ENCODE measurements at places on chromosomes 2 and 18.

DNA sequence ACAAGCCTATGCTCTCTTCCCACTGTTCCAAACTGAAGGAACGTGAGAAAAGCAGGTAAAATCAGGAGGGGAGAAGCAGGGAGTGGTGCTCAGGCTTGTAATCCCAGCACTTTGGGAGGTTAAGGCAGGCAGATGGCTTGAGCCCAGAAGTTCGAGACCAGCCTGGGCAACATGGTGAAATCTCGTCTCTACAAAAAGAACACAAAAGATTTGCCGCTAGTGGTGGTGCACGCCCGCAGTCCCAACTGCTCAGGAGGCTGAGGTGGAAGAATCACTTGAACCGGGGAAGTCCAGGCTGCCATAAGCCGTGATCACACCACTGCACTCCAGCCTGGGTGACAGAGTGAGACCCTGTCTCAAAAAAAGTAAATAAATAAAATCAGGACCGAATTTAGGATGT, 1.3 kb upstream of the TMSB10 start:
- DNase-seq: no peak

DNA sequence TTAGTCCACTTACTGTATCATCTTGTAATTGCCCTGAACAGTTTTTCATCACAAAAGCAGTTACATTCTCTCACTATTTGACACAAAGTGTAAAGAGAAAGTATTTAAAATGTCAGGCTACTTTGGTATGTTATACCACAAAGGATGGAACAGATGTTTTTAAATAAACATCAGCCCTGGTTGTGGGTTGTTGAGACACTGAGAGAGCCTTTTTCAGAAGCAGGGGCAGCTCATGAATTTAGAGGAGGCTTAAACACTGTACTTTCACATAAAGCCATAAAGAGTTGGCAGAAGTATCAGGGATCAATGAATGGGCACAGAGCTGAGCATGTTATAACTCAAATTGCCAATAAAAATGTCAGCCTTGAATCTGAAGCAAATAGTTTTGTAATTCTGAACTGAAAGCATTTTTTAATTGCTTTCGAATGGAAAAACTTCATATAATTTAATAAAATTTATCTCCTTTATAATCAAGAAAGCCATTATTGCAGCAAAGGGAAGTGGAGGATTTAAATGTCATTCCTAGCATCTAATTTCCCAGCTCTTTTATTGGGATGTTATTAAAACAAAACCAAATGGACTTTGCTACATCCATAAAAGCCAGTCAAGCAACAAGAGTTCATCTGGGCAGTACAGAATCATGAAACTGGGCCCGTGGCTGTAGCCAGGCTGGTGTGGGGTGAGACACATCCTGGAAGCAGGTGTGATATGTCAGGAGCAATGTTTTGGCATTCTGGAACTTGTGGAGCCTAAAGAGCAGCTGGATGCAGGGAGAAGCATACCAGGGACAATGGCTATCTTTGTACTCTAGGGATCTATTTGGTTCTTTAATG, 95.1 kb upstream of the NT5C1B start:
- DNase-seq: no peak

- DNase-seq: no peak
These were observed 170.7 kb downstream of the CYRIA start for GRCh38 chr2:16494836-16495508.

GRCh38 chr2:220432645-220433044, 805.2 kb downstream of the SLC4A3 start:
- no peak for DNase-seq

DNA sequence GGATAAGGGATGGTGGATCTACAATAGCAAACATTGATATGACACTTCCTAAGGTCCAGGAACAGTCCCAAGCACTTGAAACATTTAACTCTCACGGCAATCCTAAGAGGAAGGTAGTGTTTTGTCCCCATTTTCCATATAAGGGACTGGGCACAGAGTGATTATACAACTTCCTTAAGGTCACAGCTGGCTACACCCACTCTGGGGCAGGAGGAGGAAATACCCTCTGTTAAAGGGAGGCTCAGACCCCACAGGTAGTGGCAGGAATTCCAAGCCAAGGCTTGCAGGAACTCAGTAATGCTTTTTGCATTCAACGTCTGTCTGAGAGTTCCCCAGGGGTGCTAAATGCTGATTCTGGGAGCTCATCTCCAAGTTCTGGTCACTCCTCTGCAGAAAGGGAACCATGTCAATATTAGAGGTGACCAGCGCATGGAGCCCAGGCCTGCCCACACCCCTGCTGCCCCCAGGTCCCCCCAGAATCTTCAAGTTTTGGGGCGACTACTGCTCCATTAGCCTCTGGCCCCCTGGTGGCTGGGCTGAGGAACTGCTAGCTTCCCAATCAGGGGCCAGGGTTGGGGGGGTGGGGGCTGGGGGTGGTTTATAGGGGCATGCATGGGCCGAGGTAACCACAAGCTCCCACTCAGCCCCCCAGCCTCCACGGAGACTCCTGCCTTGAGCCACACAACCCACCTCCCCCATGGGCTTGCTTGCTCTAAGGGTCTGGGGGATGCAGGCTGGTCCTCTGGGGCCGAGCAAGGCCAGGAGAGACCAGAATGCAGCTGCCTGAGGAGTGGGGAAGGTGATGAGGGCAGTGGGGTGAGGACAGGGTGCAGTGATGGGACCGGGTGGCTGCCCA, 11.1 kb downstream of the OBSL1 start:
- DNase-seq: peak; percentile 32
